GM23248 (cell line): ENCODE measurements at places on chromosomes 2 and 18.
A peak's percentile ranks its signal among the peaks of the same experiment; 100 is the strongest.

GRCh38 chr2:216392018-216392562 lies 19.8 kb upstream of the MARCHF4 start:
- no peak for DNase-seq

GRCh38 chr2:22694856-22695255 lies 690.1 kb upstream of the KLHL29 start:
- DNase-seq, result no peak

- peak; percentile 42 for DNase-seq
Measured at GRCh38 chr2:171957061-171957460, 34.8 kb downstream of the HAT1 start.

- no peak for DNase-seq
Measured at GRCh38 chr2:52703004-52703403, 1064.6 kb upstream of the CHAC2 start.

DNA sequence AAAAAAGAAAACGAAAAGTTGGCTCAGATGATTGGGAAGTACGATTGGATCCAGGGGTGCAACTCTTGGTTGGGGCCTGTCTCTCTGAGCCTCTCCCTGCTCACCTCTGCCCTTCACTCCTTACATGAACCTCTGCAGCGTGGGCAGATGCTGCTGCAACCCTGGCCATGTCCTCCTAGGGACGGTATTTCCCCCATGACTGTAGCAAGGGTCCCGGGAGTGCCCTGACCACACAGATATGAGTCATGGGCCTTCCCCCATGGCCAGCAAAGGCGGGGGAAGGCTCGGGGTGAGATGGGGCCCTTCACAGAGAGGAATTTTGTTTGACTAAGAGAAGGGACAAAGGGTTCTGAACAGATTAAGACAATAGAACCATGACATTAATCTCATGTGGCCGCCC lies 129.0 kb downstream of the NCK2 start:
- DNase-seq, result peak; percentile 73

DNA sequence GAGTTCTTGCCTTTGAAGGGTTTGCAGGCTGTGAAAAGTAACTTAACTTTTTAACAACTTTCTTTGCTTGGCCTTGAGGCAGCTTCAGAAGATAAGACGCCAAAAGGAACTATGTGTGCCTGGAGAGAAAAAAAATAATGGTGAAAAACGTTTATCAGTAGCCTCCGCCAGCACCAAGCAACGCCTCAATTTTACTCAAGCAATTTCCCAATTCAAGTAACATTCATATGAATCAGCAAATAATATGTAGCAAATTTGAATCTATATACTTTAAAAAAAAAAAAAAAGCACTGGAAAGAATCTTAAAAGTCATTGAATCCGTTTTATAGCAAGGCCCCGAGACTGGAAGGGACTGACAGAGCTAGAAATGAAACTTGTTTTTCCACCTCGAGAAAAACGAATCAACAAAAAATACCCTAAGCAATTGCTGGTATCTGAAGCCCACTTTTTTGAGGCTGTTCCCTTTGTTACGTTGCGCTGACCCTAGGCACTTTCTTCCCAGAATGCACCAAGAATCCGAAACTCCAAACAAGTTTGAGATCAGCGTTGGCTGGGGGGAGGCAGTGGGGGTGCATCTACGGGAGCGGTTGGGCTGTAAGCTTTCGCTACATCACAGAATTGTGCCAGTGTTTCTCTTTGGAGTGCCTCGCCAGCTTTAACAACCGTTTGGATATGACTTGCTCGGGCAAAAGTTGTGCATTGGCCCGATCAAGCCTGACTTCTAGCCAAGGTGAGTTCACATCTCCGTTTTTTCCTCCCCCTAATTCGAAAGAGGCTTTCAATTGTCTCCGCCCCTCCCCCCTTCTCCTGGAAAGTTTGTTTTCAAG lies 2.7 kb upstream of the TGIF1 start:
- DNase-seq, result peak; percentile 83

GRCh38 chr18:7307526-7307925 lies 76.6 kb downstream of the LRRC30 start:
- no peak for DNase-seq

GRCh38 chr18:77267969-77268368 lies 18.3 kb downstream of the GALR1 start:
- no peak for DNase-seq

- peak; percentile 10 for DNase-seq
Measured at GRCh38 chr2:183868707-183869106, 729.6 kb upstream of the ZNF804A start.

DNA sequence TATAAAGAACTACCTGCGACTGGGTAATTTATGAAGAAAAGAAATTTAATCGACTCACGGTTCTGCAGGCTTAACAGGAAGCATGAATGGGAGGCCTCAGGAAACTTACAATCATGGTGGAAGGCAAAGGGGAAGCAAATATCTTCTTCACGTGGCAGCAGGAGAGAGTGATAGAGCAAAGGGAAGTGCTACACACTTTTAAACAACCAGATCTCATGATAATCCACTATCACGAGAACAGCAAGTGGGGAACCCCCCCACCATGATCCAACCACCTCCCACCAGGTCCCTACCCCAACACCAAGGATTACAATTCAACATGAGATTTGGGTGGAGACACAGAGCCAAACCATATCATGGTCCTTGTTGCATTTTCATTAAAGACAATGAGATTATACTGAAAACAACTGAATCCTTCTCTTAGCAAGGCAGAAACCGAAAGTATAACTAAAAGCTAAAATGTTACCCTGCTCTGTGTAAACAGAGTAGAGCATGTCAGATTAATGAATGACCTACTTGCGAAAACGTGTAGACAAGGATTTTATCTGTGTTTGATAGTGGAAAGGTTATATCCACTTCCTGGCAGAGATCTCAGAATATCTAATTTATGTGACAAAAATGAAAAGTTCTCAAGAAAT lies 60.1 kb upstream of the RBBP8 start:
- no peak for DNase-seq

DNA sequence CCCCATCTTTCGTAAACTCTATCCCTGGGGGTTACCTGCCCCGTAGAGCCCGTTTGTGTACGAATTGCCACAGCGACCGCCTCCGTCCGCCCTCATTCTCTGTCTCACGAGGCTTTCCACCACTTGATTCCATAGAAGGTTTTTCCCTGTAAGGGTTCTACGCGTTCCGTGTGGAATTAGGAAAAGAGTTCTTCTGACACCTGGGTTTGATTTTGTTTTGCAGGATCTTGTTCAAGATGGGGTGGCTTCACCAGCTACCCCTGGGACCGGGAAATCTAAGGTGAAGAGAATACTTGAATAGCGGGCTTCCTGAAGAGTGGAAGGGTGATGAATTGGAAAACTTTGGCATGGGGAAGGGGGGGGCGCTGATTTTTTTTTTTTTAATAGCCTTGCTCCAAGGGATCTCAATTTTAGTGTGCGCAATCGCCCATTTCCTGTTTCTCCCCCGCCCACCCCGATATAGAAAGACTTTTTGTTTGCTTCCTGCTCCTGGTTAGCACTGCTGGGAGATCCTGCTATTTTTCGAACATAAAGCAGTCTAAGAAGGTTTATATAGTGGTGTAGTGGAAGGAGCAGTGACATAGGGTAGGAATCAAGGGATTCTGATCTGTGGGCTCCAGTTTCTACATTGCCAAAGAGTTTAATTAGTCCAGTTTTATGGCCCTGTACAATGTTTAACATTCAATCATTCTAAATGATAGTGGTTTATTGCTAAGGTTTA lies 564 bp downstream of the GCC2 start:
- DNase-seq, result peak; percentile 63
